LHCN-M2 (cell line): ENCODE measurements at places on chromosomes 1 and 21. TPM values are rescaled to one million over a fixed set of nuclear protein-coding genes. Genes with fewer than 3 reads are reported as not detected.

DNA sequence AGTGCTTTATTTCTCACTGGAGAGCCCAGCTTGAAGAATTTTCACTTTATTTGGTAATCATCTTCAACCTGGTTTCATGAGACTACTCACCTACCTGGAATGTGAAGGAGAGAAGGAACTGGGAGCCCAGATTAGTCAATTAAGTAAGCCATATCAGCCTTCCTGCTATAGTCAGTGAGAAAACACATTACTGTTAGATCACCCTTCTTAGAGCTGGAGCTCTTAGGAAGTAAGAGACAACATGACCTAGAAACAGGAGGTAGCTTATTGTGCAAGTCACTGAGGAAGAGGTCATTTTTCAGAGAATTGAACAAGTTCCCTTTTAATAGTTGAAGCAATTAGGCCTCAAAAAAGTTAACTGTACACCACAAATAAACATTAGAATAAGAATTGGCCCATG, 49.2 kb upstream of the TEKT2 start:
- DNase-seq = peak; percentile 30

GRCh38 chr1:233361876-233362275, 34.4 kb downstream of the MAP3K21 start:
- DNase-seq = no peak

DNA sequence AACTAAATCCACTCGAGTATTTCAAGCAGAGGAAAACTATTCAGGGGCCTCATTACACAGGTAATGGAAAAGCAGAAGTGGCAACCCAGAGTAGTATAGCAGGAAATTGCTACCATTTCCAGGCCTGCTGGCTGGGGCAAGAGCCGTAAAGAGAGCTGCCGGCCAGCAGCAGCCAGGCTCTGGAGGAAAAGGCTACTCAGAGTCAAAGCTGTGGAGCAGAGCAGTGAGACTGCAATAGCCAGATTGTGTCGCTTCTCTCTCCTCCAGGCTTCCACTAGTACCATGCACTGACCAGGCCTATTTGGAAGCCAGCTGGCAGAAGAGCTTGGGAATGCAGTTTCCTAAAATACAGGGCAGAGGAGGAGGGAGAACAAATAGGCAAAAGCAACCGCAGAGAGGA, 155.5 kb downstream of the OMA1 start:
- DNase-seq = no peak

DNA sequence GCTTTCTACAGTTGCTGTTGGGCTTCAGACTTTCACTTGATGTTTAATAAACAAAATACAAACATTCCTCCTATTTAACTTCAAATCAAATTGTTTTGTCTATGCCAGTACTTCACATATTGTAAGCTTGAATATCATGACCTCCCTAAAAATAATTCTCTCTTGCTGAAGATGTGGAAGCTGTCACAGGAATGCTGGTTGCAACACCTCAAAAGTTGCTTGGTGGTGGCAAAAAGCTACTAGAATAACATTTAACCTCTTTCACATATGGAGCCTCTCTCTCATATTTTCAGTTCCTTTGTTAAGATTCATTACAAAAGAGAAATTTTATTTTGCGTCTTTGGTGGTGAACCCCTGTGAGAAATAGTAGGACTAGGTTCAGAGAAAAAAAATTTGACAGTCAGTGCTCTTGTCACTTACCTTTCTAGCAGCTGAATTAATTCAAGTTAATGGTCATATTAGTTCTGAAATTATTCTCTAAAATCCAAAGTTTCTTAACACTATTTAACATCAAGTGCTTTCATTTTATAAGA, 25.5 kb upstream of the F13B start:
- no peak for DNase-seq

DNA sequence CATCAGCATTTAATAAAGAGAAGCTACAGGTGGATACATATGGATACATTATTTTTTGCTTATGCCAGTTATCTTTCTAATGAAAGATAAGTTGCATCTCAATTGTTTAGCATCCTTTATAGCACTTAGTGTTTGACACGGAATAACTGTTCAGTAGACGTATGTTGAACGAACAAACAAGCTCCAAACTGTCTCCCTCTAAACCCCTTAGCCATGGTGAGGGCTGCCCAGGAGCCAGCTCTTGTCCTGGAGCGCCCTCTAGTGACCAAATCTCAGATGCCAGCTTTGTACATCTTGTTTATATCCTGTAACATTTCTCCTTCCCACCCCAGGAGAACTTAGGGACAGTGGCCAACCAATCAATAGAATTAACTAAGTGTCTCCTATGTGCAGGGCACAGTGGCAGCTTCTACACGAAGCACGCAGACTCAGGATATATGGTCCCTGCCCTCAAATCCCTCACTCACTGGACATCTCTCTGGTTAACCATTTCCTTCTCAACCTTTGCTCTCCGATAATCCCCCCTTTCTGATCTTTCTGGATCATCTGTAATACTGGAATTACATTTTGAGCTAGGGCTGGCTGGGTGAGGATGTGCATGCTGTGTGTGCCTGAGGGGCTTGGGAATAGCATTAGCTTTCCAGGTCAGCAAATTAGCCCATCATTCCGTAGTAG, 22.9 kb downstream of the KCNA10 start:
- peak; percentile 60 for DNase-seq

Gene SLC1A7
- total RNA-seq = not detected in 2 replicates

Gene RIMS3
- 0.11 and 0.19 TPM in 2 replicates for total RNA-seq

Gene HHIPL2
- total RNA-seq = 1.4 and 1.9 TPM in 2 replicates

Gene LEPROT
- 37.6 and 58.8 TPM in 2 replicates for total RNA-seq
